ENCODE measurements at places on chromosomes 11 and 22.

- DNase-seq, result peak; percentile 89
Measured at GRCh38 chr11:105244160-105244825, 104.7 kb upstream of the CARD18 start.

DNA sequence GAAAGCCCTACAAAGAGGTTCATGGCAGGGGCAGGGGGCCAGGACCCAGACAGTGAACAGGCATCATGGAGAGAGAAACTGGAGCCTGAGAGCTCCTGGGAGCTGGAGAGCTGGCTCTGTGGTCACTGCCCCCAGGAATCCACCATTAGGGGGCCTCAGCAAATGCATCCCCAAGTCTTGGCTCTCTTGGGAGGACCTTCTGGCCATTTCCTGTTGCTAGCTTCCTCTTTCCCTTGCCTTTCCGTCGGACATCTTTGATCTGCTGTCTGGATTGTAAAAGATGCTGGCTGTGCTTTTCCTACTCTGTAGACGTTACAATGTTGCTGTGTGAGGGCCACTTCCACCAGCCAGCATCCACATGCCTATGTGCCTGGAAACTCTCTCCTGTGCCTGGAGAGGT is 7.1 kb upstream of the CRYBB2 start:
- no peak for DNase-seq

GRCh38 chr11:88410656-88411055 is 73.1 kb upstream of the CTSC start:
- no peak for DNase-seq

DNA sequence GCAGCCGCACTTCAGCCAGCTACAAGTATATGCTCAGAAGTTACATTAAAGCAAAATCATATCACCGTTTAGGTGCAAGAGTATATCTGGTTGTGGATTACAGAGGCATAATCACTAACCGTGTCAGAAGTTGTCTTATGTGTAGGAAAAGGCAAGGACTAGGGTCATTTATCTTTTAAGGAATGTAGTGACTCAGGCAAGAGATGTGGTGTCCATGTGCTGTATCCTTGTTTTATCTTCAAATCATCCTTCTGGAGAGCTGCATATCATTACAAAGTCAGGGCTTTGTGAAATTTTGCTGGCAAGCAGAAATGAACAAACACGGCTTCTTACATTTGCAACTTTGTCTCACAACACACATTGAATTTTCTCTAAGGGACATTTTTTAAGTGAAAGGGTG is 12.7 kb upstream of the CHORDC1 start:
- DNase-seq, result no peak

GRCh38 chr22:23800297-23801237 is 13.8 kb downstream of the SMARCB1 start:
- DNase-seq, result no peak

DNA sequence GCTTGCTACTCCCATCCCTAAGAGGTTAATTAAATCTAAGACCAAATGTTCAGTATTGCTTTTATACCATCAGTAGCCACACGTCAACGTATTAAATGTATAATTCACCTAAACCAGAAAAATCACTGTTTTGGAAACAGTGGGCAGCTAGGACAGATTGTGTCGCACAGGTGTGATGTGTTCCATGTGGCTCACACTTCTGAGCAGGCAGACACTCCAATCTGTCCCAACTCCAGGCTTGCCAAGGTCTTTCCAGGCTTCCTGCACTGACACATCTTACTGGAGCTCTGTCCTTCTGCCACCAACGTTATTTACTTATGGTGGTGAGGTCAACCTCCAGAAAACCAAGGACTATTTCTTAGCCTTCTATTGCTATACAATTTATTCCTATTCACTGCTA is 11.4 kb downstream of the SIAE start:
- no peak for DNase-seq

DNA sequence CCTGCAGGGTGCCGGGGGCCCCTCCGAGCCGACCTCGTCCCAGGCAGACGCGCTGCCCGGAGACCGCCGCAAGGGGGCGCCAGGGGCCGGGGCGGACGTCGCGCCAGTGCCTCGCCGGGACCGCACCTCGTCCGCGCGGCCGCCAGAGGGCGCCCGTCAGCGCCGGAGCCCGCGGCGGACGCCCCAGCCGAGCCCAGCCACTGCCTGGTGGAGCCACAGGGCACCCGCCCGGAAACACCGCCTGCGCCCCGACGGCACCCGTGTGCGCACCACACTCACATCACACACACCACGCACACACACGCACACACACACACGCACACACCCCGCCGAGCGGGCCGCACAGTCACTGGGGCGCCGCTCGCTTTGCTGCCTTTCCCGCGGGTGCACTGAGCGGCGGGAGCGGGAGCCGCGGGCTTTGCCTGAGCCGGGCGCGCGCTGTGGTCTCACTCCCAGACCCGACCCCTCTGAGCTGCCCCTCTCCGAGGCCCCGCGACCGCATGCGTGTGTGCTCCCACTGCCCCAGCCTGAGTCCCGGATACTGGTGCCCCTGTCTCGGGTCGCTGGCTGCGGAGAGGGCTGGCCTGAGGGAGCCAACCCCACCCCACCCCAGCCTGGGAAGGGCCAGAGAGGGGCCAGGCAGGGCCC is 449.3 kb downstream of the OPCML start:
- no peak for DNase-seq

DNA sequence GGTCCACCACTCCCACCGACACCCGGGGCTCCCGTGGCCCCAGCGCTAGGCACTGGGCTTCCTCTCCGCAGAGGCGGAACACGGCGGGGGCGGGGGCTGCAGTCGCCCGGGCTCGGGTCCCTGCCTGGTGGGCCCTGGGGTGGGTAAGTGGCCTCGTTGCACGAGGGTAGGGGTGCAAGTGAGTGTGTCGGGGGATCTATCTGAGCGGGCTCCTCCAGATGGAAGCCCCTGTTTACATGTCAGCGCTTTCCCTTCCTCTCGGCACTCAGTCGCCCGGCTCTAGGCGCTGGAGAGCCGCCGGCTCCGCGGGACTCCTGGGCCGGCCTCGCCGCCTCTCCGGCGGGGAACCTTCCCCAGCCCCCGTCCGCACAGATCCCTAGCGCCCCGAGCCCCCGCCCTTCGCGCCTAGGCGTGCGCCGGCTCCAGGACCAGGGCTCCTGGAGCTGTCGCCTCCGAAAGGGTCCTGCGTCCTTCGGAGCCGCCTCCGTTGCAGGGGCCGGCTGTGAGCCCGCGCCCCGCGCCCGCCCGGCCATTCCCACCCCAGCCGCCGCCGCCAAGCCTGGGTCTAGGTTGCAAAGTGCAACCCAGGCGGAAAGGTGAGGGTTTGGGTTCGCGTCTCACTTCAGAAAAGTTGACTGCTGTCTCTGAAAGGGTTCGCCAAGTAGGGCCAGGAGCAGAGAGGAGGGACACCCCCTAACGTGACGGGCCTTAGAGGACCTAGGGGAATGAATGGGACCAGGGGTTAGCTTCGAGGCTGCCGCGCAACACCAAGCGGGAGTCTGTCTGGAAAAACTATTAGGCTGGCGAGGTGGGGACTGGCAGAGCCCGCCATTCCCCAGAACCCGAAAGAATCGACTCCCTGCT is 978 bp downstream of the FLI1 start:
- no peak for DNase-seq

GRCh38 chr11:98411777-98412176 is 609.0 kb upstream of the CNTN5 start:
- DNase-seq, result no peak

DNA sequence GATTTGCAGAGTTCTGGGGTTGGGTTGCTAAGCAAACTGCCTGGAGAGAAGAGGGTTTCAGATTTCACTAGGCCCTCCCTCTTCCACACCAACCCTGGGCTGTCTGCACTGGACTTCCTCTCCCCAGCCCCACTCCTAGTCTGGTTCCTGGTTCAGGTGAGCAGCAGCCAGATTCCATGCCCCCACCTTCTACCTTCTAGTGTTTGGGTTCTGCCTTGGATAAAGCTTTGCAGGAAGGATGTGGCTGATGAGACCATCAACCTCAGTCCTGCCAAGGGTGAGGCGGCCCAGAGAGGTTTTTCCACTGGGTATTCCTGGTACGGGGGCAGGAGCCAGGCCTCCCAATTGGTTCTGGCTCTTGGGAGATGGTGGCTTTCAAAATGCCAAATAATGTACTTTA is 68.3 kb downstream of the BCR start:
- DNase-seq, result no peak

GRCh38 chr11:24543771-24544170 is 46.9 kb downstream of the LUZP2 start:
- DNase-seq, result no peak

DNA sequence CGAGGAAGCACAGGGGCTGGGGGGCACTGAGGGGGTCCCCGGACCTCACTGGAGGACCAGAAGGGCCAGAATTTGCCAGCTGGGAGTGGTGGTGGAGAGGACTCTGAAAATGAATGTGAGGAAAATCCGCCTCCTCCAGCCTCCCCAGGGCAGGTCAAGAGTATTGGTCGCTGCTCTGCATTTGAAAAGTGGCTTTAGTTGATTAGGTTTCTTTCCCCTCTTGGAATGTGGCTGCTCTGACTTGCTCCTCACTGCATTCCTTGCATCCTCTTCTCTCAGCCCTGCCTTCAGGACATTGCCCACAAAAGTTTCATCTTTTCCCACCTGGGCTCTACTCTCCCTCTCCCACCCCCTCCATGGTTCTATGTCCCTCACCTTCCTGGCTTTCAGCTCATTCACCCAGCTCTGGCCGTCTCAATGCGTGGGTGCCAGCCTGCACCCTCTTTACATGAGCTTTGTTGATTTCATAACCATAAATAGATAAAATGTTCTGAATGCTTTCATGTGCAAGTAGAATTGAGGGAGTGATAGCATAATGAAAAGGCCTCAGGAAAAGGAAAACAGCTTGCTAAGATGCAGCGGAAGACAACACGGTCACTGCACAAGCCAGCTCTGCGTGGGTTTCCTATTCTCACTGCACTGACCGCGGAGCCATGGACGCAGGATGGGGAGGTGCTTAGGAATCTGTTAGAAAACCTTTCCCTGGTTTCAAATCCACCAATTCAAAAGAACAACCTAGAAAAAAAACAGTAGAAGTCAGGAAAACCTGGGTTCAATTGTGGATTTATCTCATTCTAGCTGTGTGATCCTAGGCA is 6.5 kb upstream of the NPAS4 start:
- no peak for DNase-seq

GRCh38 chr11:126694065-126694625 is 306.4 kb downstream of the KIRREL3 start:
- DNase-seq, result no peak

DNA sequence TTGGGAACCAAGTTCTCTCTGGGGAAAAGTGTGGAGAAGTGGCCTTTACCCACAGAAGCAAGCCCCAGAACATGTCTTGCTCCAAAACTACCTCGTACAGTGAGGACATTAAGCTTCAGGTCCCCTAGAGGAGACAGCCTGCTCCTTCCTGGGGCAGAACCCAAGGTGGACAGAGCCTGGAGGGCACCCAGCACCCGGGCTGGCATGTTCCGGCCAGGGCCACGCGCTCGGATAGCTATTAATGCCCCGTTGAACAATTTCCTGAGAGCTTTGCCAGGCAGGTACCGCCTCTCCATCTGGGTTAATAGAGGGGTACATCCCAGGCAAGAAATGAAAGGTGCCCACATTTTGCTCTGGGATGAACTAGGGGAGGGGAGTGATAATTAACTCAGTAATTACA is 169.0 kb upstream of the GRK3 start:
- DNase-seq, result no peak

GRCh38 chr11:92826136-92826535 is 143.3 kb upstream of the MTNR1B start:
- peak; percentile 47 for DNase-seq

DNA sequence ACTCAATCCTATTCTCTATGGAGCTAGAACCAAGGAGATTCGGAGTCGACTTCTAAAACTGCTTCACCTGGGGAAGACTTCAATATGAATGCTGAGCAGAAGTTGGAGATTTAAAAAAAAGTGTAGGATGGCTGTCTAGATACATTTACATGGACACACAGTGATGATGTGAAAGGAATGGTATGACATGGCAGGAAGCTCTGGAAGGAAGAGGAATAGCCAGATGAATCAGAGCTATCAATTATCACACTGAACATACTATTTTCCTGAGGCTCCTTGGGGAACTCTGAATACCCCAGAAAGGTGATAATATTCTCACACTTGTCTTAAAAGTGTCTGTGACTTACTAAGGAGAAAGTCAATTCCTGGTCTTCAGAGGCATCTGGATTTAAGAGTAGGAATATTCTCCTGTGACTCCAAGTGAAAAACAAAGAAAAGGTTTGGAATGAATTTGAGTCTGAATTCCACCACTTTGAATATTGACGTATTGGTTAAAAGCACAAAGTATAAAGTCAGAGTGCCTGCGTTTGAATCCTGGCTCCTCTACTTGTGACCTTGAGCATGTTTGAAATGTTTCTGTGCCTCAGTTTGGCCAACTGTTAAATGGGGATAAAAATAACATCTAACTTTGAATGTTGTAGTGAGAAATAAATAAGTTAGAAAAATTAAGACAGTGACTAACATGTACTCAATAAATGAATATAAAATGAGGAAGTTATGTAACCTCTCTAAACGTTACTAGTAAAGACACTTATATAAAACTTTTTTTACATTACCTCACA is 1.3 kb downstream of the OR52D1 start:
- peak; percentile 7 for DNase-seq
